ENCODE measurements at places on chromosomes 6 and 20.

GRCh38 chr6:6927521-6928361 is 180.0 kb upstream of the RREB1 start:
- DNase-seq: no peak

DNA sequence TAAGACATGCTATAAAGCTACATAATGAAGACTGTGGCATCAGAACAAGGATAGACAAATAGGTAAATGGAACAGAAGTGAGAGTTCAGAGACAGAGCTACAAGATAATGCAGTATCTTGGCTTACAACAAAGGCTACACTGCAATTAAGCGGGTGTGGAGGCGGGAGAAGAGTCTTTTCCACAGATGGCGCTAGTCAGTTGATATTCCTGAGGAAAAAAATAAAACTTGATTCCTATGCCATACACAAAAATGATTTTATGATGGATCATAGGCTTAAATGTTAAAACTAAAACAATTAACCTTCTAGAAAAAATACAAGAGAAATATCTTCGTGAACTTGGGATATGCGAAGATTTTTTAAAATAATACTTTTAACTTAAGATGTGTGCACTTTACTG is 31.0 kb downstream of the RIN2 start:
- DNase-seq: no peak

- peak; percentile 72 for DNase-seq
Observed at GRCh38 chr20:49186535-49187329, 1.4 kb downstream of the STAU1 start.

GRCh38 chr20:54476169-54477009 is 996 bp downstream of the DOK5 start:
- DNase-seq: no peak

DNA sequence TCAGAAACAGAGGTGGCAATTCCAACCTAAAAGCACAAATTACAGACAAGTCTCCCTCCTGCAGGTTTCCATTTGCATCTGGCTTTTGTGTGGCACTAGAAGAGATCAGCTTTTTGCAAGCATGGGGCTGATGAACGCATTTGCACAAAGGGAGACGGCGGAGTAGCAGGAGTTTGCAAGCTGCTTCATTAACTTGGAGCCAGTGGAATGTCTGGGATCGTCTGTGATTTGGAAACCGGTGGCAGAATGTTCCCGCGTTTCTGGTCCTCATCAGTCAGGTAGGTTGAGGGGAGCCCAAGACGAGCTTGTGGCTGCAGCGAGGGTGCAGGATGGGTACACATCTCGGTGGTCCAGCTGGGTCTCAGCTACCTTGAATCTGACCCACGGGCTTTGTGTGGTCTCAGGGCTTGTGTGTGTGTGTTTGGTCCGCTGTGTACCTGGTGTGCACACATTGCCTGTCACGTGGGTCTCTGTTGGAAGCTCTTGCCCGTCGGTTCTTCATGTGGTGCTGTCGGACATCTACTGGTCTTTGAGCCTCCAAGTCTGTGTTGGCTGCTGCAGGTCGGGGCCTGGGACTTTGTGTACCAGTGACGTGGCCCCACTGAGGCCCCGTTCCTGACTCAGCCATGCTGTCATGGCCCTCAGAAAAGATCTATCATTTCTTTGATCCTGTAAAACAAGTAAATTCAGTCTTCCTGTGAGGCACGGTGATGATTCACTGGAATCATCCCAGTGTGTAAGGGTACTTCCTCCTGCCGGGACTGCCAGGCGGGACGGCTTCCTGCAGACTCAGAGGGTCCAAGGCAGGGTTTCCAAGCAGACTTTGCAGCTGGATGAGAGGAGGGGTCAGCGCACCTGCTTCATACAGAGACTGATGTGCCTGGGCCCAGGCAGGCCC is 12.4 kb upstream of the MYT1 start:
- no peak for DNase-seq

GRCh38 chr6:45474376-45474775 is 96.6 kb upstream of the SUPT3H start:
- no peak for DNase-seq

- no peak for DNase-seq
Observed at GRCh38 chr6:87798393-87799278, 96.6 kb upstream of the AKIRIN2 start.

DNA sequence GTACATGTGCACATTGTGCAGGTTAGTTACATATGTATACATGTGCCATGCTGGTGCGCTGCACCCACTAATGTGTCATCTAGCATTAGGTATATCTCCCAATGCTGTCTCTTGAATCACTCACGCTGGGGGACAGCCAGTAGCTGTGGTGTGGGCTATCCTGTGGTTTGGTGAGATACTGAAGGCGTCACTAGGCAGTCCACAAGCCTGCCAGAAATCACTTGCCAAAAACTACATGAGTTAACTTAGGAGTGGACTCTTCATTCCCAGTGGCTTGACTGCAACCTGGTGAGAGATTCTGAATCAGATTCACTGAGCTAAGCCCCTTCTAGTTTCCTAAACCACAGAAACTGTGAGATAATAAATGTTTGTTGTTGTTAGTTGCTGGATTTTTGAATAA is 191.3 kb downstream of the TSHZ2 start:
- DNase-seq: peak; percentile 43

DNA sequence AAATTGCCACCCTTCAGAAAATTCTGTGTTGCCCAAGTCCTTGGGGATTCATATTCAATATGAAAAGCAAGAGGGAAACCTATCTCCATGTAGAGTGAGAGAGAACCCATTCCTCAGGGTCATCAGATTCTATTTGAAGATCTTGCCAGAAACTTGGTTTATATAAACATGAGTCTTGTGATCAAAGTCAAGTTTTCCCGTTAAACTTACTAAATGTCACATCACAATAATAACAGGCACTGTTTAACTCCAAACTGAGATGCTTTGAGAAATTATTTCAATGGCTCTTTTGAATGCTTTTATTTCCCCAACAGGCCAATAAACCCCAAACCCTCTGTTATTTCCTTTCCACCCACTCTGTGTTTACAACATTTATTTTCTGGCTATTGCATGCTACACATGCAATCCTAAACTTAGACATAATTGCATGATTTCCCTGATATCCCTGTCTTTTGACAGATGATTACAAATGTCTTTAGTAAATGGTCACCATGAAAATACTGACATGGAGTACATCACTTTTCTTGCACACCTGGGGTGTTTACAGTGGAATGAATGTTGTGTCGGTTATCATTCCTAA is 31.1 kb upstream of the SSTR4 start:
- DNase-seq: no peak

DNA sequence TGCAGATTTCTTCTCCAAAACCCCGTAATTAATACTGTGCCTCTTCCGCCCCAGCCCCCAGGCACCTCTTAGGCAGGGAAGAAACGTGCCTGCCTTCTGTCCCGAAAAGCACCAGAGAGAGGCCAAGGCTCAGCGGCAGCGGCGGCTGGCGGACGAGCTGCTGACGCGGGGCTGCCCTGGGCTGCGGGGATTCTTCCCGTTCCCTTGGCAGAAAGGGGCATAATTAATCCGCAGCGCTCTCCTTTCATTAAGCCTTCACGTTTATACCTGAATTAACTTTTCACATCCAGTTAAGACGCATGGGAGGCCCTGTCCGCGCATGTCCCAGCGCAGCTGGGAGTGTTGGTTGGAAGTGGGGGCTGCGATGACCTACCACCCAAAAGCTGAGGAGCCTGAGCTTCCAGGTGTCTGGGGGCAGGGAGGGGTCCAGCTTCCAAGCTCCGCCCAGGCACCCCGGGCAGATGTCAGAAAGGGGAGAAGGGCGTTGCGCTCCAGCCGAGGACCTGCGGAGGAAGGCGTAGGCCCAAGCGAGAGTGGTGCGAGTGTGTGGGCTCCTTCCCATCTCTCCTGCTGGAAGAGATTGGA is 167.4 kb upstream of the LRFN2 start:
- no peak for DNase-seq

GRCh38 chr20:45920462-45921336 is 8.7 kb upstream of the PLTP start:
- no peak for DNase-seq

- DNase-seq: peak; percentile 22
Observed at GRCh38 chr6:155528982-155529453, 73.4 kb upstream of the NOX3 start.

DNA sequence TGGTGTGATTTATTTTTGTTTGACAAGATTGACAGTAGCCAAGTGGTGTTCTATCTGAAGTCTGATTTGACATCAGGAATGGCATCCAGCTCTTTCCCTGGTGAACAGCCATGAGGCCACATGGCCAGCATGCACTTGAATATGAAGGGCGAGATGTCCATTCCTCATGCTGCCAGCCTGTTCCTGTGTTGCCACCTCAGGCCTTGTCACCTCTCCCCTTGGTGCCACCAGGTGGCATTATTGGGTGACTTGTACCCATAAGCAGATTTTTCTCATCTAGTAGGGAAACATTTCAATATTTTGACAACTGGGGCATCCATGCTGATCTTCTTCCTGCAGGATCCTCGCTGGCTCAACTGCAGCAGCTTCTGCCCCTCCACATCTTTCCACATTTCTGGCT is 199.1 kb downstream of the ERMARD start:
- DNase-seq: peak; percentile 32

- no peak for DNase-seq
Observed at GRCh38 chr6:18179770-18180356, 24.6 kb downstream of the KDM1B start.

- no peak for DNase-seq
Observed at GRCh38 chr6:110359556-110359955, 1.4 kb upstream of the METTL24 start.

DNA sequence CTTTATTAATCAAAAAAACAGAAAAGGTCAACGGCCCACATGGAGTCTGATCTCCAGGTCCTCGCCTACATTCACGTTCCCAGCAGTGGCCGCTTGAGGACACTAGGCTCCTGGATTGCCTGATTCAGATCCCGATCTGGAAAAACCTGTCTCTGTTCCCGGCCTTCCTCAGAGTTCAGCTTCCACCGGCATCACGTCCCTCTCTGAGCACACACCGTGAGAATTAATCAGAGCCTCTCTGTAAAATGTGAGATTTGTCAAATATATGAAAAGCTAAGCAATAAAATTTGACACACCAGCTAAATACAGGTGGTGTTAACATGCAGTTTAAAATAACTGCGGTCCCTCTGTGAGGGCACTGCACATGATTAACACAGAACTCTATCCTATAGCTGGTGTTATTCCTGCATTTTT is 122.8 kb upstream of the COL21A1 start:
- DNase-seq: no peak

DNA sequence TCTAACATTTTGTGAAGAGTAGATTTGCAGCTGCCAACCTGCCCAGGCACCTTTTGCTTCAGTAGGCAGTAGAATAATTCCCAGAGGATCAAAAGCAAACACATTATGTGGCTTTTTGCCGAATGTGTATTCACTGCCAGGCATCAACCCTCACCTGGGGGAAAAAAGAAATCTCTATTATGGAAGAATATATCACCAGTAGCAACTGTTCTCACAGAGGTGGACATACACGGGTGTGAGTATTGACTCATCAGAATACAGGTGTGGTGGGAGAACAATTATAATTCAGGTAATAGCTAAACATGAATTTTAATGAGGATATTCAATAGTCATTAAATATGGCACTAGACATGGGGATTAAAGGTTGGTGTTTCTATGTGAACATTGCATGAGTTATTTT is 910.7 kb downstream of the TFAP2A start:
- no peak for DNase-seq

DNA sequence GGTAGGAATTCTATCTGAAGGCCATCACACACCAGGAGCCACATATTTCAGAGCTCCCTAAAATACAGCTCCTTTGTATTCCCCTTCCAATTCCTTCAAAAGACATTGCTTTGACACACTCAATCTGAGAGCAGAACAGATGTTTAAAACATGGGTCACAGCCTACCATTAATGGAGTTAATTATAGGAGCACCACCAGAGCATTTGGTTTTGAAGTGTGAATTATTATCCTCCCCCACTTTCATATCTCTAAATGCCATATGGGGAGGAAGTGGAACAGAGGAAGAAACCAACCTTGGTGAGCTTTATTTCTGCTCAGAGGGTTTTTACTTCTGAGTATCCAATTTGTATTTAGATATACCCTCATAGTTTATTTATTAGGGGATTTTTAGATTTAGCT is 50.7 kb upstream of the TNFRSF21 start:
- no peak for DNase-seq

GRCh38 chr20:19934792-19935491 is 82.2 kb upstream of the NAA20 start:
- no peak for DNase-seq

DNA sequence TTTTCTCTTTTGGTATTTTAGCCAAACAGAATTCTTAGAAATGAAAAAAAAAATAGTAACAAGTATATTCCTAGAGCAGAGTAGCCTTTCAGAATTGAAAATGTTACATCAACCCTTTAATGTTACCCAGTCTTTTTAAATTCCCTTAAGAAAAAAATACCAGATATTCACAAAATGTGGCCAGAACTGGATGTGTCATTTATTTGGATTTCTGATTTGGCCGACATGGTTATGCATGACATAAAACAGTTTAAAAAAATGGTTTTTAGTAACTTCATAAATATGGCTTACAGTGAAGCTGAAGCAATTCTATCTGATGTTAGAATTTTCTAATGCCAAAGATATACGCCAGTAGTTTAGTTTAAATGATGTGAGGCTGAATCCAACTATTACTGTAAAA is 112.0 kb downstream of the ATXN1 start:
- no peak for DNase-seq
